ENCODE measurements at places on chromosomes 3 and 15.

GRCh38 chr3:196991581-196992460 lies 23.2 kb upstream of the PIGZ start:
- DNase-seq, result no peak

DNA sequence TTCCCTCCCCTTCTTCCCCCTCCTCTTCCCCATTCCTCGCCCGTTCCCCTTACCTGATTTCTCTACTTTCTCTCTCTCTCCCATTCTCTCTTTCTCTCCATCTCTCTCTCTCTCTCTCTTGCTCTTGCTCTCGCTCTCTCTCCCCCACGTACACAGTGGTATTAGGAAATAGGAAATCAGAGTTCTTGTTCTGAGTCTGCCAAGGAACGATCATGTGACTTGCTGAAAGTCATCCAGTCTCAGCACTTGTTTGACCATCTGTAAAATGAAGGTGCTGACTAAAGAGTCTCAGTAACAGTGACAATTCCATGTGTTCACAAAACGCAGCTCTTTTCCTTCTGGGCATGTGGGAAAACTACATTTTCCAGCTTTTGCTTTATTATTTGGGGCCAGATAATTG lies 445.0 kb upstream of the TGFBR2 start:
- no peak for DNase-seq

- DNase-seq, result no peak
Measured at GRCh38 chr3:57314204-57314603, 21.7 kb upstream of the ASB14 start.

DNA sequence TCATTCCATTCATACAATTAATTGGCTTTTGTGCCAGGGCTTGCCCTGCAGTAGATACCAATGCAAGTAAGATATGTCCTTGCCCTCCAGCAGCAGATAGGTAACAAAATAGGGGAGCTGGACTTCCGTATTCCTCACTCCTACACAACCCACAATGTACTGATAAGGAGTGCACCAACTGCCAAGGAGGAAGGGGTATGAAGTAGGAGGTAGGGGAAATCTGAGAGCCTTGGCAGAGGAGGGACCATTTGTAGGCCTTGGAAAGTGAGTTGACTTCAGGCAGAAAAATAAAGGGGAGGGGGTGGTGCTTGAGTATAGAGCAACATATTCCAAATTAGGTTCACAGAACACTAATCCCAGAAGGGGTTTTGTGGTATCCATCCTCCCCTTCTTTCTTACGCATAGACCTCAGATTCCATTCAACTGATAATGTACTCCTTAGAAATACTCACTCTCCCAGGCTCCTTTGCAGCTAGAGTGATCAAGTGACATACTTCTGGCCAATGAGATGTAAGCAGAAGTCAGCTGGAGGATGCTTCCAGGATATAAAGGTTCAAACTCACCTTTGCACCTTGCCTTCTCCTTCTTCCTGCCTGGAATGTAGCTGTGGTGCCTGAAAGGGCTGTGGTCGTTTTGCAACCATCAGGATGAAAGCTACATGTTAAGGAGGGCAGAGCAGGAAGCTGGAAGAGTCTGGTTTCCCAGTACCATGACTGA lies 127.1 kb upstream of the SMAD3 start:
- DNase-seq, result no peak

DNA sequence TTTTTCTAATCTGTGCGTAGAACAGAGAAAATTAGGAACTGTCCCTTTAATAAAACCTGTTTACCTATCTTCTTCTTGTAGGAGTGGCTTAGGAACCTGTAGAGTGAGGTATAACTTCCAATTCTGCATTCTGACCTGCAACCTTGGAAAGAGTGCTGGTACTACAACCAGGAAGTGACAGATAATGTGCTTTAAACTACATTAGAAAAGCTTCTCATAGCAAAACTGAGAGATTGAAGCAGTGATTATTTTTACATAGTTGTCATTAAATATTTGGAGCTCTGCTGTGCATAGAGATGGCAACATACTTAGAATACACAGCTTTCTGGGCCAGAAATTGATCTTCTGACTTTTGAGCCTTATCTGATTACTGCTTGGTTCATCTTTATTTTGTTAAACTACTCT lies 50.4 kb upstream of the ZDHHC23 start:
- DNase-seq, result no peak

DNA sequence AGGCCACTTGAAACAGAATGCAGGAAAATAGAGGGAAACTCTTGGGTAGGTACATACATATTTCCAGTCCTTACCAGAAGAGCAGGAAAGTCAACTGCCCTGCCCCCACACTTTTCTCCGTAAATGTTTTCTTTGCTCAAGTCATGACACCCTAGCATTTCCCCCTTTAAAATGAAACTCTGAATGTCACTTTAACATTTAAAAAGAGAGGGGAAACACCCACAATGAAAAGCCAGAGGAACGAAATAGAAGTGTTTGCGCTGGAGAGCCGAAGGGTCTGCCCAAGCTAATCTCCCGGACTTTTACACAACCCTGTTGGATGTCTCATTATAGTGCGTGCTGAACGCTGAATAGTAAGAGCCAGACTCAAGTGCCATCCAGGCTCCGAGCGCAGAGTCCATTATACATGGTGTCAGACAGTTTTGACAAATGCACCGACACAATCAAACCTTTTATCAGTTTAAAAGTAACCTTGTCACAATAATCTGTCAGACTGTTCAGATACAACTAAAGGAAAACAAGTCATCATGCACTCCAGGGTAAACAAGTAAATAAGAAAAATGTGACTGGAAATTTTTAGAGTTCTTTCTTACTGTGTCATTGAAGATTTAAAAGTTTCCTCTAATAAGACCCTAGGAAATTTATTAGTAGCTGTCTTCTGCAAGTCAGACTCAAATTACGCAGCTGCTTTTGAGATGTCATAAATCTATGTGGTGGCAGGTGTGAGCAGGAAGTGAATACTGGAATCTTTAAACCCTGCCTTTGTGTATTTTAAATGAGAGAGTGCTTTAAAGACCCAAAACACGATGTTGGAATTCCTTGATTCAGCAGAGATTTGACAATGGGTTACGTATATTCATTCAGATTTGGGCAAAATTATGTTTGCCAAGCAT lies 159.8 kb downstream of the RBMS3 start:
- no peak for DNase-seq

DNA sequence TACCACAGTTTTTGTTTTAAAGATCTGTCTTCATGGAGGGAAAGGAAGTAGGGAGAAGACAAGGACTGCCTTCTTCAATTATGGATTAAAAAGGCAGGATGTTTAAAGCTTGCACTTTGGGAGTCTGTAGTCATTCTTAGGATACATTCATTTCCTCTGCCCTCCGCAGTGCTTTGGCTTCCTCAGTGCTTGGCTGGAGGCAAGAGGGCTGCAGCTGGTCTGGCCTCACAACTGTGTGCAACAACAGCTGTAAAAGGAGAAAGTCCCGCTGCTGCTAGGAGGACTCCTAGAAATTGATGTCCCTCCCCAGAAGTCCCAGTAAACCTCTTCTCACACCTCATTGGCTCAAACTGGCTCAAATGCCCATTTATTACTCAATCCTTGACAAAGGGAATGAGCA lies 54.4 kb upstream of the PPP2R3A start:
- no peak for DNase-seq

- no peak for DNase-seq
Measured at GRCh38 chr15:91892436-91892835, 38.9 kb downstream of the SLCO3A1 start.
